Activated CD4-positive, alpha-beta T cell treated with anti-CD3 and anti-CD28 coated beads for 48 hours (primary cell): ENCODE measurements at places on chromosomes 13 and 19.
A peak's percentile ranks its signal among the peaks of the same experiment; 100 is the strongest.

- DNase-seq: no peak
Observed at GRCh38 chr19:21468791-21469190, 36.6 kb upstream of the ZNF429 start.

- no peak for DNase-seq
Observed at GRCh38 chr19:7983995-7984837, 21.2 kb downstream of the ELAVL1 start.

- DNase-seq: no peak
Observed at GRCh38 chr19:50994129-50994528, 7.3 kb downstream of the KLK8 start.

GRCh38 chr19:18832306-18833140 lies 764 bp downstream of the UPF1 start:
- peak; percentile 46 for DNase-seq

DNA sequence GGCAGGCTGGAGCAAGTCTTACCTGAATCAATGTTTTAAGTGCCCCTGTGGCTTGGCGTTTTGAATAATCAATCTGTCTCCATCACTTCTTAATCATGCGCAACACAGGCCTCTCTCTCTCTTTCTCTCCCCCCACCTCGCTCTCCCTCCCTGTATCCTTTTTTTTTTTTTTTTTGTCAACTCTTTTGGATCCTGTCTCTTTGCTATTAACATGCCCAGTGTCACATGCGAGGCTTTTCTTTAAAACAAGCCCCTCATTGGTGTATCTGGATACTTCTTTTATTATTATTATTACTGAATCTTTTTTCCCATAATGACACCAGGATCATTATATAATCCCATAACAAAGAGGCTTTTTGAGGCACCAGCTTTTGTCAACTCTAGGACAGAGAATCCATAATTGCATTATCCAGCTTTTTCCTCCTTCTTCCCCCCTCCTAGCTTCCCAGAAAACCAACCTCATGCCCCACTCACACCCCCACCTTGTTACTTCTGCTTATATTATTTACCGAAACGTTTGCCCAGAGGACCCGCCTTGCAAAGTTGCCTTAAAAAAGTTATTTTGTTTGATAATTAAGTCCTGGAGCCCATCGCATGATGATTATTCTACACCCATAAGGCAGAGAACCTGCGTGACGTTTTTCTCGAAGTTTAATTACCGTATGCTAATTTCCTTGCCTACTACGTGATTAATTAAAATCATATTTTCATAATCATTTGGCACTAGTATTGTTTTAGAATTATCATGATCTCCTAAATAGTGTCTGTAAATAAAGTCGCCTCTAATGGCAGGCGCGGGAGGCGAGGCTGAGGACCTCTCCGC lies 148.1 kb upstream of the ZNF536 start:
- no peak for DNase-seq

GRCh38 chr19:18735324-18735723 lies 51.8 kb downstream of the CRTC1 start:
- DNase-seq: no peak

DNA sequence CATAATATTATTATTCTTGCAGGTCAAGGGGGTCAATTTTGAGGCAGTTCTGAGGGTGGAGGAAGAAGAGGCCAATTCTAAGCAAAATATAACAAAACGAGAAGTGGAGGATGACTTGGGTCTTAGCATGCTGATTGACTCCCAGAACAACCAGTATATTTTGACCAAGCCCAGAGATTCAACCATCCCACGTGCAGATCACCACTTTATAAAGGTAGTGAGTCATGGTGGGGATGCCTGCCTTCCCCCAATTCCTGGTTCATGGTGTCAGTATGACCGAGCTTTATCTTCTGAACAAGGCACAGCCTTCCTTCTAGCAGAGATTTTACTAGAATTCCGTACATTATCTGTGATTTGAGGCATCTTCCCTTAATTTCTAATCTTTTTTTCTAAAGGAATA lies 9.4 kb upstream of the DCUN1D2 start:
- no peak for DNase-seq
